ENCODE measurements at places on chromosomes 1 and 21. TPM values are rescaled to one million over a fixed set of nuclear protein-coding genes. Genes with fewer than 3 reads are reported as not detected.

GRCh38 chr21:28615276-28615675 lies 377.4 kb downstream of the LTN1 start:
- no peak for DNase-seq

- DNase-seq, result no peak
Measured at GRCh38 chr1:75135573-75136194, 1.5 kb downstream of the LHX8 start.

DNA sequence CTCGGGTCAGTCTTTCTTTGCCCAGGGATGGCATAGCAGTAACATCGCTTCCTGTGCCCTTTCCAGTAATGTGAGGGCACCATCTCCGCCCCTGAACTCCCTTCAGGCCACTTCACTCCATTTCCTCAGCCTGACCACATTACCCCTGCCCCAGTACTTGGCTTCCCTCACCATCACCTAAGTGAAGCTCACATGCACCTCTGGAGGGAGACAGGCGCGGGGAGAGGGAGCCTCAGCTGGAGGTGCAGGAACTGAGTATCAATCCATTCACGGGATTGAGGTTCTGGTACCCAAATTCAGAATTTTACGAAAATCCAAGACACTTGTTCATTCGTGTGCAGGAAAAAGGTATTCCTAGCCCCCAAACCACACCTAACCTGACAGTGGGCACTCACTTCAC lies 540.4 kb downstream of the KIF26B start:
- no peak for DNase-seq

GRCh38 chr1:41682845-41683625 lies 198.6 kb upstream of the EDN2 start:
- DNase-seq, result no peak

DNA sequence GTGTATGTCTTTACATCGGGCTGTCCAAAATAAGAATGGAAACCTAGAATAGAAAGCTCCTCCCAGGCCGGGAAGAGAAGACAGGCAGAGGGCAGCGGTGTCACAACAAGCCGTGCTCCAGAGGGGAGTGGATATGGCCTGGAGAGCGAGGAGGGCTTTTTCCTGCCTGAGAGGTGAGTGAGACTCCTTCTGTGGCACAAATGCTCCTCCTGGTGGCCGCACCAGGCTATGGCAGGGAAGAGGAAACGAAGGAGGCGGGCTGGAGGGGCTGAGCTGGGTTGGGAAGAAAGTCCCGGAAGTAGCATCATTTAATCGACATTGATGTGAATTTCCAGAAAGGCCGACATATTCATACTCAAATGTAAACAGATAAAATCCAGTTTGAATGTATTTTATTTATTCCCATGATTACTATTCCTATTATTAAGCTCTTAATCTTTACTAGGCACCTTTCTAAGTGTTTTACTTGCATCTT lies 54.7 kb downstream of the MEF2D start:
- DNase-seq, result peak; percentile 90

- no peak for DNase-seq
Measured at GRCh38 chr21:38037416-38037815, 121.2 kb upstream of the KCNJ6 start.

- no peak for DNase-seq
Measured at GRCh38 chr1:89735479-89735878, 85.4 kb upstream of the LRRC8D start.

DNA sequence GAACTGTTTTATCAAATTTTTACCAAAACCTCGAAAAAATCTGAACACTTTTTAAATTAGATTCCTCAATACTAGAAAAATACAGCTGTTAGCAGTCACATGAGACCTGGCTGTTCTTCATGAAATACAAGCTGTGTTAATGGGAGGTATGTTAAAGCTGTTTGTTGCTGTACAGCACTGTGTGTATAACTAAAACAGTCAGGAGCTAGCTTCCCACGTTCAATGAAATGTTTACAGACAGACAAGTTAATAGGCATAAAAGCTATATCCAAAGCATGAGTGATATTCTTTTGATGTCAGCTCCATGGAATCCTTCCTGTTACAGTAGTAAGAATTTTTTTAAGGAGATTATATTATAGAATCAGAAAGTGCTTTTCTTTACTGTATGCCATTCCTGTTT lies 223.2 kb upstream of the FOXD3 start:
- no peak for DNase-seq

- no peak for DNase-seq
Measured at GRCh38 chr1:224339442-224340033, 9.6 kb upstream of the NVL start.

DNA sequence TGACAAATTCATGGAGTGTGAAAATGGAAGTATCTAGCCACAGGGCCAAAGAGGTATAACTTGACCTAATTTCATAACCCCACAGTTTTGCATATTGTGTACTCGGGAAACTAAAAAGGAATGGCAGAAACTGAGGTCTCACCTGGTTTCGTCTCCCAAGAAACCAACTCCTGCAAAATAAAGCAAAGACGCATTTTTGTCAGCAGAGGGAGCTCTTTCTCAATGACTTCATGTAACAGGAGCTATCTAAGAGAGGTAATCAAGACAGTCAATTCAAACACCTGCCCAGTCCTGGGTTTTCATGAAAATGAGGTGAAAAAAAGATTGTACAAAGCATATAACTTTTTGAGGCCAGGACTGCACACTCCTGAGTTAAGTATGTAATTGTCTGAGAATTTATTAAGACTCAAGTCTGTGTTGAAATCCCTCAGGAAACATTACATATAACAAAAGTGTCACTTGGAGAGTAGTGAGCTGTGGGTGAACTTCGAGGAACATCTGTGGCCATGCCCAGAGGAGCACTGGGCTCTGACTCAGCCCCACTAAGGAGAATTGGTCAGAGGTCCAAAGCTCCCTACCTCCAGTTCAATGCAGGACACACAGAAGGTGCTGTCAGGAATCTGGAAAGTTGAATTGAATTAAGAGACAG lies 17.6 kb downstream of the FCRL4 start:
- DNase-seq, result peak; percentile 72

GRCh38 chr1:202505356-202505755 lies 156.9 kb downstream of the PPP1R12B start:
- no peak for DNase-seq

DNA sequence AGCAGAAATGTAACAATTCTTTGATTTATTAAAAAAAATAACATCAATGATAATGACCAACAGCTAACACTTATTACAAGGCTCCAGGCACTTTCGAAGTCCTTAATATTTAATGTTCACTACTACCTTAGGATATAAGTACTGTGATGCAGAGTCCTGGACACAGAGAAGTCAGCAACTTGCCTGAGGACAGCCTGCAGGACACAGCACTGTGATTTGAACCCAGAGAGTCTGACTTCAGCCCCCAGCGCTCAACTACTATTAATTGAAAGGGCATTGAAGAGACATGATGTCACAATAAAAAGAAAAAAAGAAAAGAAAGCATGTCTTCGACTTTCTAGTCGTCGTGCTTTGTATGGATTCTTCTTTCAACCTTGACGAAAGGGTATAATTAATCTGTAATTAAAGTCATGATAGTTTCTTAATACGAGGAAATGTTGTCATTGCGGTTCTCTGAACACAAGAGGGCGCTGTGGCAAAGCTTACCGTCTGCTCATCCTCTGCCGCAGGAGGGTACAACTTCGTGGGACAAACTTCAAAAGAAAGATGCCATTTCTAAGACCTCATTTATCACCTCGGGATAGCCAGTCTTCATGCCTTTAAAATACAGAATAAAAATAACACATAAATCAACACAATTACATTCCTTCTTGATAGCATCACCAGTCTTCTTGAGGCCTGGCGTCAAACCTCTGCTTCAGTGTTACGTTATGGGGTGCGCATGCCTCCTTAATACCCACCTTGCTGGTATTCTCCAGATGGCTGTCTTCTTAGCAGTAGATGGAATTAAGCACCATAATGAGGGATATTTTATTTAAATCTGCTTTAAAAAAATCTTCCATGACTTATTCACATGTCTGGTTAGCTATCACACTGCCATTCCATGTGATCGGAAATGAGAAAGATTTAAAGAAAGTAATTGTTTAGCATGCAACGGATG lies 240.1 kb downstream of the DISC1 start:
- peak; percentile 83 for DNase-seq

- no peak for DNase-seq
Measured at GRCh38 chr1:60510162-60510561, 436.6 kb upstream of the C1orf87 start.

- DNase-seq, result no peak
Measured at GRCh38 chr21:31752967-31753366, 21.0 kb upstream of the SCAF4 start.

DNA sequence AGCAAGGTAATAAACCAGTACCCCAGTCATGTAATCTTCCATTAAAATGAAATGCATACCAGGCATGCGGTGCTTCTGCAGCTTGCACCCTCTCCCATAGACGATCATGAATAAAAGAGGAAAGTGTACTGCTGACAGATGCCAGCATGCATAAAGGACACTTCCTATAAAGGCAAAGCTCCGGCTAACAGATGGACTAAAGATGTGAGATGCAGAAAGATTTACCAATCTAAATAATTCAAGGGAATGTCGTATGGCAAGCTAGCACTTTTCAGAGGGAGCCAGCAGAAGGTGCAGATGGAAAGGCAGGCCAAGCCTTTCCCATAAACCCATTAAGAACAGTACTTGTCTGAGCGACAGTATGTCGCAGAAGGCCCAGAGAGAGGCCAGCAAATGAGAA lies 542.0 kb downstream of the NUF2 start:
- no peak for DNase-seq

MFAP2 gene
- not detected for total RNA-seq

PLPP3 gene
- total RNA-seq, result not detected

SFT2D2 gene
- 116 TPM for total RNA-seq

NMNAT2 gene
- total RNA-seq, result not detected

TPTE gene
- total RNA-seq, result not detected

GTF2B gene
- total RNA-seq, result 55.6 TPM

TMPRSS2 gene
- not detected for total RNA-seq

LGR6 gene
- 60.9 TPM for total RNA-seq

HOOK1 gene
- total RNA-seq, result 3.9 TPM
